ENCODE measurements at places on chromosomes 13 and 19.

GRCh38 chr13:53043398-53043797 lies 14.8 kb downstream of the OLFM4 start:
- no peak for DNase-seq

- DNase-seq, result peak; percentile 53
Measured at GRCh38 chr13:24035411-24035810, 125.1 kb upstream of the SPATA13 start.

- DNase-seq, result no peak
Measured at GRCh38 chr13:81493144-81493543, 1152.2 kb upstream of the SPRY2 start.

- DNase-seq, result peak; percentile 27
Measured at GRCh38 chr19:37817180-37817981, 38.0 kb upstream of the ZNF573 start.

GRCh38 chr13:33217256-33217655 lies 68.3 kb downstream of the STARD13 start:
- DNase-seq, result peak; percentile 62

- no peak for DNase-seq
Measured at GRCh38 chr19:522726-523125, 8.8 kb upstream of the CDC34 start.

DNA sequence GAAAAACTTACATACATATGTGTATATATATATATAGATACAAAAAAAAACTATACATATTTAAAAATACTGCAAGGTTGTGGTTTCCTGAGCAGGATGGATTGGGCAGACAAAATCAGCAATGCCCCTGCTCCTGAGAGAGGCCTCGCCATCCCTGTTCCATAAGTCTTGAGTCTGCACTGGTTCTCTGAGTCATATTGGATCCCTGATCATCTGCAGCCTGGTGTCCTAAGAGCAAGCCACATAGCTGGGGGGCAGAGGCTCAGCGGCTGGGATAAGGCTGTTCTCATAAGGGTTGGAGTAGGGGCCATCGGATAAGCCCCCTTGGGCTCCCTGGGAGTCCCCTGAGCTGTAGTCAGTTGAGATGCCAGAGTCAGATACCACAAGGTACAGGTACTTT lies 3.3 kb downstream of the SWSAP1 start:
- DNase-seq, result peak; percentile 36

- no peak for DNase-seq
Measured at GRCh38 chr19:3821156-3821555, 35.0 kb upstream of the MATK start.

- DNase-seq, result no peak
Measured at GRCh38 chr19:442085-442484, 18.7 kb downstream of the SHC2 start.

DNA sequence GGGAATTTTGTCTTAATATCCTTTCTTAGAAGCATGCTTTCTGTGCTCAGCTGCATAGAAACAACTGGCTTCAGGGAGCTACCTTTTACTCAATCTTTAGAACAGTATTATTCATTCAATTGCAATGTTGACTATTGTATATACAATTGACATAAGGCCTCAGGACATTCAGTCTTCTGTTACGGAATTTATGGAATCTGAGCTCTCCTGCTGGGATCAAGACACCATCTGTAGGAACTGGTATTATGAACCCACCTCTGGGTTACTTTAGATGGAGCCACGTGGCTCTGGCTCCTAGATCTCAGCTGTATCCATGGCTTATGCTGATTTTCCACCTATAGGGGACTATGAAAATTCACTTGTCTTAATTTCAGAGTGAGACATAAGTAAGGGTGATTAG lies 716.2 kb upstream of the GPC6 start:
- peak; percentile 81 for DNase-seq

- DNase-seq, result no peak
Measured at GRCh38 chr19:51595190-51596175, 24.4 kb downstream of the ZNF175 start.

- no peak for DNase-seq
Measured at GRCh38 chr13:43346427-43346826, 323.0 kb downstream of the DNAJC15 start.

- DNase-seq, result no peak
Measured at GRCh38 chr19:19305066-19305465, 15.2 kb downstream of the SUGP1 start.

DNA sequence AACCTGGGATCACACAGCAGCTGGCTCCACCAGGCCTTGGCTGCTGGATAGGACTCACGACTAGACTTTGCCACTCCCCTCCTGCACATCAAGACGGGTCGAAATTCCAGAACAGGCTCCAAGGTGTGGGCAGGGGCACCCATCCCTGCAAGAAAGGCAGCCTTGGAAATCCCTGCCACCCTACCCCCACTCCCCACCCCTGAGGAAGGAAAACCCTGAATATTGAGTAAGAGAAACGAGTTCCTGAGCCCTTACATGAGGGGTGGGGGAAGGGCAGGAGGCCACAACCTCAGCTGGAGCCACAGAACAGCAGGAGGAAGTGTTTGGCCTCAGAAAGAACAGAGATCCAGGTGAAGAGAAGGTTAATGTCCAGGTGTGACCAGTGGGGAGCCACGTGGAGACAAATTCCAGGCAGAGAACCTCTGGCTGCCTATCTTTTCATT lies 20.1 kb downstream of the DEDD2 start:
- DNase-seq, result peak; percentile 41

DNA sequence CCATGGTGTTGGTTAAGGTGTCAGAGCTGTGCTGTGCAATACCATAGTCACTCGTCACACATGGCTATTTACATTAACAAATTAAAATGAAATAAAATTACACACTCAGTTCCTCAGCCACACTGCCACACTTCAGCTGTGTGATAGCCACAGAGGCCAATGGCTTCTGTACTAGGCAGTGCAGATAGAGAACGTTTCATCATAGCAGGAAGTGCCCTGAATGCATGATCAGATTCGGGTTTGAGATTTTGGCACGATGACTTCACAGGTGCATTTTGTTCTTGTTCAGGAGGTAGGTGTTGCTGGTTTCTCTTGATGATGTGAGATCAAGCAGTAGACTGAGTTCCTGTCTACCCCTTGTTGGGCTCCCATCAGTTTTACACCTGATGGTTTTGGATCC lies 6.5 kb downstream of the ARMC6 start:
- DNase-seq, result no peak
